Stimulated activated CD4-positive, alpha-beta T cell treated with anti-CD3 and anti-CD28 coated beads, Interleukin-1b, Interleukin-23, amount 100 ng/mL, for 1 hour (primary cell): ENCODE measurements at places on chromosomes 2 and 18.

GRCh38 chr2:236777408-236777807 is 207.8 kb downstream of the ACKR3 start:
- no peak for DNase-seq

DNA sequence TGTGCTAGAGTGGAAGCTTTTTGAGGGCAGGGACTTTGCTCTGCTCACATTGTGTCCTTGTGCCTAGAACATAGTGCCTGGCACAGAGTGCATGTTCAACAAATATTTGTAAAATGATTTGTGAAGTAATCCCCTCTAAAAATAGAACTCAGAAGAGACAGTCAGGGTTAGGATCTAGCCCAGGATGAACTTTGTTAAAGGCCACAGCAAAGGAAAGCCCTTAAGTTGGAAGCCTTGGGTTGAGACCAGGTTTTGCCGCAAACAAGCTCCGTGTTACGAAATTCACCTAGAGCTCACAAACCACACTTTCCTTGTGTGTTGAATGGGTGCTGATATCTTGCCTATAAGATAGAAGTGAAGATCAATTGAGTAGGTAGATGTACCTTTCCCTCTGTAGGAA is 84.2 kb downstream of the SETBP1 start:
- no peak for DNase-seq

DNA sequence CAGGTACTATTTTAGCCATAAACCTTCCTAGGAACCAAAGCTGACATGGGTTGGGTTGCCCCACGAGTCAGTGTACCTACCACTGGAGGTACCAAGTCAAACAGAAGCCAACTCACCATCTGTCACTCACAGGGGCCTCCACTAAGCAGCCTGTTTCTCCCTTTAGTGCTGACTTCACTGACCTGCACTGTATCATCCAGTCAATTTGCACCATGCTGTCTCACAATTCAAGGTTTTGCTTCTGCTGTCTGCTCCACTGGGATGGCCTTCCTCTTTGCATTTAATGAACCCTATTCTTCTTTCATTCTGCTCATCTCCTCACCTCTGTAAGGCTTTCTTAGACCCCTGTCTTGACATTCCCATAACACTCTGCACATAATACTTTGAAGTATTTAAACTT is 47.2 kb downstream of the EIF2AK3 start:
- DNase-seq, result no peak

DNA sequence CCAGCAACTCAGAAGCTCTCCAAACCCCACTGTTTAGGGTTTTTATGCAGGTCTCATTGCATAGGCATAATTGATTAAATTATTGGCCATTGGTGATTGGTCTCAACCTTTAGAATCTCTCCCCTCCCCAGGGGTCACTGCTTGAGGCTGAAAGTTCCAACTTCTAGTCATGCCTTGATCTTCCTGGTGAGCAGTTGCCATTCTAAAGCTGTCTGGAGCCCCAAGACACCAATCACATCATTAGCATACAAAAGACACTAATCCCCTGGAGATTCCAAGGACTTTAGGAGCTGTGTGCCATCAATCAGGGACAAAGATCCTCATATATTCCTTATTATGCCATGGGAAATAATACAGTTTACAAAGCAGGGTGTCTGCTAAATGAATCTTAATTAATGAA is 863.4 kb upstream of the KLHL29 start:
- DNase-seq, result no peak

GRCh38 chr2:45975752-45976517 is 321.3 kb upstream of the EPAS1 start:
- no peak for DNase-seq

- no peak for DNase-seq
Observed at GRCh38 chr2:110688594-110689091, 10.8 kb upstream of the BUB1 start.

DNA sequence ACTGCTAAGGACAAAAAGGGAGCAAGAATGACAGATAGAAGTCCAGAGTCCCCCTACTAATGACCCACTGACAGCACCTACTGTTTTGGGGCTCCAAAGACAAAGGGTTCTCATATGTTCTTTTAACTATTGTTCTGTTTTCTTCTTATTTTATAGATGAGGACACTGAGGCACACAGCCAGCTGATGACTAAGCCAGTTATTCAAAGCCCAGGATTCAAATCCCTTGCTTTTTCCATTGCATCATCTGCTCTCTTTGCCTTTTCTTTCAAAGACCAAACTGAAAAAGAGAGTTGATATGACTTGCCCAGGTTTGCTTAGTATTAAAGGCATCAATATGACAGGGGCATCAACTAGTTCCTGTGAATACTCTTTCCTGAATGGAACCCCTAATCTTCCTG is 299.8 kb downstream of the LRATD1 start:
- no peak for DNase-seq

- DNase-seq, result no peak
Observed at GRCh38 chr2:230947908-230948365, 22.9 kb upstream of the GPR55 start.

- DNase-seq, result no peak
Observed at GRCh38 chr18:24995056-24995455, 356.9 kb downstream of the ZNF521 start.

DNA sequence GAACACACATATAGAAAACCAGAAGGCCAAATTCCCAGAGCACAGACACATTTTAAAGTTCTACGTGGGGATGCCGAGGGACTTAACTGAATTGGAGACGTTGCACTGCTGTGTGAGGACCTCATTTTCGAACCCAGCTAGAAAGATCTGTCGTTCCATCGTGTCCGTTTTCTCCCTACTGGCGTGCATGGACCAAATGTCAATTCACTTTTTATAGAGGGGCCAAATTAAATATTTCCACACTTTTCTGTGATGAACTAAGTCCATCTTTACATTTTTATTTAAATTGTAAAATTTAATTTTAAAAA is 692 bp upstream of the TSHZ1 start:
- DNase-seq, result no peak

DNA sequence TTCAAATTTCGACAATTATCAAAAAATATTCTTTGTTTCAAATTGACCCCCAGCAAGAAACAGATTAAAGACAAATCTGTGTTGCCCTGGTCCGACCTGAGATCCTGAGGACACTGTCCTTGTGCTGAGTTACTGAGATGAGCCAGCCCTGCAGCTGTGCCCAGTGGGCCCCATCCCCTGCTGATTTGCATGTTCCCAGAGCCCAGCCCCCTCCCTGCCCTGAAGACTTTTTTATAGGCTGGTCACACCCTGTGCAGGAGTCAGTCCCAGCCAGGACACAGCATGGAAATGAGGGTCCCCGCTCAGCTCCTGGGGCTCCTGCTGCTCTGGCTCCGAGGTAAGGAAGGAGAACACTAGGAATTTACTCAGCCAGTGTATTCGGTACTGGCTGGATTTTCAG is 31.4 kb upstream of the ZNG1B start:
- no peak for DNase-seq

- no peak for DNase-seq
Observed at GRCh38 chr2:45014831-45015230, 5.6 kb upstream of the SIX2 start.

GRCh38 chr18:70700496-70700895 is 411.7 kb downstream of the SOCS6 start:
- no peak for DNase-seq

- DNase-seq, result no peak
Observed at GRCh38 chr2:26633351-26633945, 7.7 kb downstream of the CIB4 start.

DNA sequence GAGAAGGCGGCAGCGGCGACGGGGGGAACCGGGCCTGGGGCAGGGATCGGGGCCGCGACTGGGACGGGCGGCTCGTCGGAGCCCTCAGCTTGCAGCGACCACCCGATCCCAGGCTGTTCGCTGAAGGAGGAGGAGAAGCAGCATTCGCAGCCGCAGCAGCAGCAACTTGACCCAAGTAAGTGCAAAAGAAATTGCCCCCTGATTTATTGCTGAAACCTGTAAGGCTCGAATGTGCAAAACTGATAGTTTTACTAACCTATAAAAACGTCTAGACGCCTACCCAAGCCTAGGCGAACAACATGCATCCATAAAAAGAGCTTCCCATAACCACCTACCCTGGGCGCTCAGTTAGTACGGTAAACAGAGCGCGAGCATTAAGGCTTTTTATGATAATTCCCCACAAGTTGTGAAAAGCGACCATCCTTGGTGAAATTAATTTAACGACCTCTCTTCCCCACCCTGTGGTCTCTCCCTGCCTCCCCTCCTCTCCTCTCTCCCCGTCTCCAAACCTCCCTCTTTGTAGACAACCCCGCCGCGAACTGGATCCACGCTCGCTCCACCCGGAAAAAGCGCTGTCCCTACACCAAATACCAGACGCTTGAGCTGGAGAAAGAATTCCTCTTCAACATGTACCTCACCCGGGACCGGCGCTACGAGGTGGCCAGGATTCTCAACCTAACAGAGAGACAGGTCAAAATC is 1.0 kb downstream of the HOXD9 start:
- no peak for DNase-seq

- DNase-seq, result no peak
Observed at GRCh38 chr2:960061-960736, 9.6 kb downstream of the SNTG2 start.

- DNase-seq, result no peak
Observed at GRCh38 chr18:7908681-7909299, 341.7 kb downstream of the PTPRM start.

DNA sequence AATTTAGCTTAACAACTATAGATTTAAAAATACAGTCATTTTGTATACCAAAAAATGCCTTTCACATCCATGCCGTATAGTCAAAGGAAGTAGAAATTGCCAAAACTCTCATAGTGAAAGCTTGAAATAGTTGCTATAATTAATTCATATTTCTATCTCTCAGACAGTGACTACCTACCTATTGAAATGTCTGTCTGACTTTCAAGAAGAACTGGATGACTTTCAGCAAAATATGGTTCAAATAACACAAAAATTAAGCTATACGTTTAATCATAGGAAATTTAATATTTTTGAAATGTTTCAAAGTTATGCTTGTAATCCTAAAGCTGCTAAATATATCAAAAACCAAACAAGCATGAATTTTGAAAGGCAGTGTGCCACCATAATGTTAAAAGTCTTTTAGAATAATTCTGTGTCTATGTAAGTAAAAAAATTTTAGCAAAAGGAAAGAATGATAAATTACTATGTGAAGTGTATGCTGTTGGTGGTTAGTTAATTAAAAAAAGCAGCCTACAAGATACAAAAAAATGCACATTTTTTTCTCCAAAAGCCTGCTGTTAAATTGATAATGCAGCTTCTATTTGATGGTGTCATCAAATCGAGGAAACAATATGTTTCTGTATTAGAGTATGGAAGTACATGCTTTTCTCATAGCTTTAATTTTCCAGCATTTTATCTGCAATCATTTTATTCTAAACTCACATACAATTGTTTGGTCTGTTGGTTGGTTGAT is 57.7 kb upstream of the ST6GAL2 start:
- DNase-seq, result no peak

DNA sequence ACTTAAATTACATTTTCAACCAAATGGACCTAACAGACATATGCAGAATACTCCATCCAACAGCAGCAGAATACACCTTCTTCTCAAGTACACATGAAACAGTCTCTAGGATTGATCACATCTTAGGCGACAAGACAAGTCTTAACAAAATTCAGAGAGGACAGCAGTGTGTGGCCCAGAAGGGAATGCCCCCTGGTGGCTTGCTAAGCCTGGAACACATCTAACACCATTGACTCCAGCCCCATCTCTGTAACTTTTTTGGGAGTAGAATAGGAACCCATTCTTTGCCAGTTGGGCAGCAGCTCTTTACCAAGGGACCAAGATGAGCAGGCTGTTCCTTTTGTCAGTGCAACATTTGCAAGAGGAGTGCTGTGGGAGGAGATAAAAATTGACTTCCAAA is 249.9 kb downstream of the PLCL1 start:
- peak; percentile 17 for DNase-seq

DNA sequence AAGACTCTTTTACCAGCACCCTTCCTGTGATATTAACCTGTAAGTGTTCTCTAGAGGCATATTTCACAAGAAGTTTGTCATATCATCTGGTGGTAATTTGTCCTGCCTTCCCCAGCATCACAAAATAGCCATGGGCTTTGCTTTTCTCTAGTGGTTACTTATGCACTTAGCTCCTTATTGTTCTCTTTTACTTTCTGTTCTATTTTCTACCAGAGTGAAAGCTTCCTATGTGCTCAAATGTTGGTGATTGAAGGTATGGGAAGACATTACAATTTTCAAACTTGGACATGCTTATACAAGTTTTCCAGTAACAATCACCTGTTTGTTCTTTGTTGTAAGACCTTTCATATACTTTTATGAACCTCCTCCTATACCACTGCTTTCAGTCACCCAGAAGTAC is 87.0 kb upstream of the KCNH7 start:
- DNase-seq, result no peak

- DNase-seq, result no peak
Observed at GRCh38 chr2:112754564-112754963, 9.8 kb downstream of the CKAP2L start.

- no peak for DNase-seq
Observed at GRCh38 chr2:200860092-200860795, 4.2 kb downstream of the CLK1 start.

DNA sequence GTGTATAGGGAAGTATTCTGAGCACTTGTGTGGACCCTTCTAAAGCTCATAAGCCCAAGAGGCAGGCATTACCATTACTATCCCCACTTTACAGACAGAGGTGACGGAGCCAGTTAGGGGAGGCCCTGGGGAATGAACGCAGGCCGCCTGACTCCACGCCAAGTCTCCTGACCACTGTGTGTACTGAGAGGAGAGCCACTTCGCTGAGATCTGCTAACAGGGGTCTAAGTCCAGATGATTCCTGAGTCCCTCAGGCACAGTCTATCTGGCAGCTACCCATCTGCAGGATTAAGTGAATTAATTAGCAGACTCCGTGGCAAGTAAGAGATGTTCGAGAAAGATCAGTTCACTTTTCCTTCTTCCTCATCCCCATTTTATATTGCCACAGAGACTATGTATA is 13.7 kb downstream of the CYB5A start:
- no peak for DNase-seq

DNA sequence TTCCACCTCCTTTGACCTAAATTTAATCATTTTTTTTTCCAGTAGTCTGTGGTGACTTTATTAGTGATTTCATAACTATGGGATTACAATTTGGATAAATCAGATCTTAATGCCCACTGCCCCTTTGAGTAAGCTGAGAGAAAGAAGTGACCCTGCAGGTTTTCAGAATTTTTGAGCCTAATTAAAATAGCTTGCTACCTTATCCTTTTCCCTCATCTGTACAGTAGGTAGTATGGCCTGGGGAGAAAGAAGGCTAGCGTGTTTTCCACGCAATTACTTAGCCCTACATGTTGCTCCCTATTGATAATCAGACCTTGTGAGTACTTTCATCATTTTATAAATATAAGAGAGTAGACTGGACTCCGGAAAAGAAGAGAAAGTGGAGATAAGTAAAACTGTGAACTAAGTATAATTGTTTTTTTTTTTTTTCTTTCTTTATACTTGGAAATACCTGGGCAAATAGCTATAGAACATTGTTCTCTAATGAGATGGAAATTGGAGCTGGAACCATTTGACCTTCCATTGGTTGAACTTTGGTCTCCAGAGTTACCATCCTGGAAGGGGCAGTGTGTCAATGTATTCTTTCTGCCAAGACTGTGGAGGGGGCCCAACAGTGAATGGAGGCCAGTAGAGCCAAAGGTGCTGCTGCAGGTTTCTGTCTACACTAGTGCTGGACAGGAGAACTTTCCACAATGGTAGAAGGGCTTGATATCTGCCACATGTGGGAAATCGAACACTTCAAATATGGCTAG is 26.9 kb downstream of the UBE2E3 start:
- DNase-seq, result no peak
